ENCODE measurements at places on chromosomes 12 and 14. TPM values are rescaled to one million over a fixed set of nuclear protein-coding genes. Genes with fewer than 3 reads are reported as not detected.
A peak's percentile ranks its signal among the peaks of the same experiment; 100 is the strongest.

GRCh38 chr14:95515080-95515489, 1.4 kb downstream of the SYNE3 start:
- no peak for DNase-seq

DNA sequence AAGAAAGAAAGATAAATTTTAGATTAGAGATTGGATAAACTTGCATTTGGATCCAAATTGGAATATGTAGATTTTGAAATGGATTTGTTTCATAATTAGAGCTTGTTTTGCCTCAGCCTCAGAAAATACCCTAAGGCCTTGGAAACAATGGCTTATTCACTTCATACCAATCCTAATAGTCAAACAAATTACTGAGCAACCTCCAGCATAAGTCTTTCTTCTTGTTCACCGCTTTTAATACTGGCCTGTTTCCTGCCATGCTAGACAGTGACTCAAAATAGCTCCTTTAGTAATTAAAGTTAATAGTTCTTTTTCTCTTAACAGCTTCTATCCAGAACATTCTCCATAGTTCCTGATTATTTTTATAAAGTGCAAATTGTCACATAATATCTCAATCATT, 110.9 kb upstream of the DNM1L start:
- peak; percentile 98 for DNase-seq

- no peak for DNase-seq
Observed at GRCh38 chr14:88198446-88198845, 124.6 kb downstream of the KCNK10 start.

- DNase-seq, result peak; percentile 68
Observed at GRCh38 chr12:95114766-95115405, 41.5 kb upstream of the NR2C1 start.

- DNase-seq, result no peak
Observed at GRCh38 chr14:105307052-105307727, 6.4 kb upstream of the BRF1 start.

DNA sequence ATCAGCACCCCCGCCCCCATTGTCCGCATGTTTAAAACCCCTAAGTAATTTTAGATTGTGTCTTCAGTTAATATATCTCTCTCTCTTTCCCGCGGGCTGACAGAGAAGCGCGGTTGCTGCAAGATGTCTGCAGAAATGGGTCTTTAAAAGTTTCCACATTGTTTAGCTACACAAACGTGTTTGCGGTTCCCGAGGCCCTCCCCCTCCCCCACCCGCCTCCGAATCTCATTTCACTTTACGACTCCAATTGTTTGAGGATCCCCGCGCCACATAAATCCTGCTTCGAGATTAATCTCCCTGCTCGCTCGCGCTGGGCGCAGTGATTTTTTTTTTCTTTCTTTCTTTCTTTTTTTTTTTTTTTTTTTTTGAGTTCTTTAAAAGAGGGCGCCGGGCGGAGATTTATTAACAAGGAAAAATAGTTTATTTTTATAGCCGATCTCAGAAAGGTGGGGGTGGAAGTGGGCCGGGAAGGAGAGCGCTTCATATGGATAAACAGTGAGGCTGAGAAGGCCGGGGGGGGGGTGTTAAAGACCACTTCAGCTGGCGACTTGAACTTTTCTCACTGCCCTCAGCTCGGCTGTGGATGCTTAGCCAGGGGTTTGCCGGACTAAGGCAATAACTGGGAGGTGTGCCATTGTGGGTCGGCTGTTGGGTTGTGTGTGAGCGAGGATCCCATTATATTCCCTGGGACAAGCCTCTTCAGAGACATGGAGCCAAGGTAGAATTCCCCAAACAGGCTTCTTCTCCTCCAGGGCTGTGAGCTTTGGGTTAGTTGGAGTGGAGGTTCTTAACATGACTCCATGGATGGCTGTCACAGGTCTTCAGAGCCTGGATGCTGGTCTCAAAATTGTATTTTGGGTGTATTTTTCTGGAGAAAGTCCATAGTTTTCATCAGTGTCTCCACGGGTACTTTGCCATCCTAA, 39.7 kb upstream of the TBX5 start:
- no peak for DNase-seq

DNA sequence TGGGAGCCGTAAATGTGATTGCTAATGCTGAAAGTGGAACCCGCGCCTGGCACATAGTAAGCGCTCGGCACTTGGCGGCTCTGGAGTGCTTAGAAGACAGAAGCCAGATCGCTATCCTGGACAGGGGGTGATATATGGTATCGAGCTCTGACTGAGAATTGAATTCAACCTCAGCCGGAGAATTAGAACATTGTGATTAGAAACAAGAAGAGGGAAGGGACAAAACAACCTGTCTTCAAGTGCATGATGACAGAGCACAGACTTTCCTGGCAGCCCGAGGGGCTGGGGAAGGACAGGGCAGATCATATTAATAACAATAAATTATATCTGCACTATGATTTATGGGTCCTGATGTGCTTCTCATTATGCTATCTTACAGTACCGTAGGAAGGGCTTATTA, 66.9 kb upstream of the TBX3 start:
- no peak for DNase-seq

GRCh38 chr14:73763396-73763795, 49.2 kb upstream of the PNMA1 start:
- no peak for DNase-seq

DNA sequence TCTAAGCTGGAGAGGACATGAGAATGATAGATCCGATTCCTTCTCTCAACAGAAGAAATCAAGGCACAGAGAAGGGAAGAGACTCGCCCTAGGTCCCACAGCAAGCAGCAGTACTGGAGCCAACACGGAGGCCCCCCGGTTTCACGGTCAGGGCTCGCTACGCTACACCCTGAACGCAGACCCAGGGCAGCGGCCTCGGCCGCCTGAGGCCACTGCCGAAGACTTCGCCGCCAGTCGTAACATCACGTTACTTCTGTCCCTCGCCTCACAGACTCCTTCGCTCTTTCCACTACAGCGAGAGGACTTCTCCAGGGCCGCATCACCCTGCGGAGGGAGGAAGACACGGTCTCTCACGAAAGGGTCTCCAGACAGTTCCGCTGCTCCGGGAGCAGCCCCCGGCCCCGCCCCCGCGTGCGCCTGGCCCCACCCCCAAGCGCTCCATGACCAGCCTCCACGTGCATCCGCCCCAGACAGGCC, 411 bp upstream of the DCAF4 start:
- DNase-seq, result no peak

- DNase-seq, result no peak
Observed at GRCh38 chr14:88276923-88277596, 46.0 kb downstream of the KCNK10 start.

- no peak for DNase-seq
Observed at GRCh38 chr12:80184926-80185325, 85.6 kb downstream of the OTOGL start.

- DNase-seq, result no peak
Observed at GRCh38 chr12:117907108-117907689, 61.6 kb downstream of the KSR2 start.

DNA sequence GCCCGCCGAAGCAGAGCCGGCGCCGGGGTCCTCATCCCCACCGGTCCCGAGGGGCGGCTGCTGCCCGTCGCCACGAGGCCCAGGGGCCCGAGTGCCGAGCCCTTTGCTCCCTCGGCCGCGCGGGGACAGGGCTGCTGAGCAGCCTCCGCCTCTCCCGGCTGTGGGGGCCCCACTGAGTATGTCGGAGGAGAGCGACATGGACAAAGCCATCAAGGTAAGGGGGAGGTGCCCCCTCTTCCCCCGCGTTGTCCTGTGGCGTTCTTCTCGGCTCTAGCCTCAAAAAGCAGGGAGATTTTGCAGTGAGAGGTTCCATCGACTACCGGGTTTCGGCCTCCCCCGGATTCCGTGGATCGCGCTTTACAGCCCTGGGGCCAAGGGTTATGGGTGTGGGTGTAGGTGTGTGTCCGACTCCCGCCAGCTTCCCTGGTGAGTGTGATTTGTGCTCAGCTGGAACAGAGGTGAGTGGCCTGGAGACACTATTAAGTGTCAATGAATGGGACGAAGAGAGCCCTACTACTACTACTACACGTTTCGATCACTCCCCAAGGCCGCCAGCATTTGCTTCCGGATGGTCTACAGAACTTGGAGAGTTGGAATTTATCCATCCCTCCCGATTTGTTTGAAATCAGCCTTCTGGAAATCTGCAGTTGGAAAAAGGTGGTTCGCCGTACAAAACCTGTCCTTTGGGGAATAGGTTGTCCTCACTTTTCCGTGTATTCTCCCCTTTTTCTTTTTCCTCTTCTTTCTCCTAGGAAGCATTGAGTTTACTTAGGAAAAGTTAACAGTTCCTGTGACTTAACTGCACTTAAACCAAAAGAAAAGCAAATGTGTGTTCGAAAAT, 748 bp downstream of the MAPKAPK5 start:
- DNase-seq, result peak; percentile 14

DNA sequence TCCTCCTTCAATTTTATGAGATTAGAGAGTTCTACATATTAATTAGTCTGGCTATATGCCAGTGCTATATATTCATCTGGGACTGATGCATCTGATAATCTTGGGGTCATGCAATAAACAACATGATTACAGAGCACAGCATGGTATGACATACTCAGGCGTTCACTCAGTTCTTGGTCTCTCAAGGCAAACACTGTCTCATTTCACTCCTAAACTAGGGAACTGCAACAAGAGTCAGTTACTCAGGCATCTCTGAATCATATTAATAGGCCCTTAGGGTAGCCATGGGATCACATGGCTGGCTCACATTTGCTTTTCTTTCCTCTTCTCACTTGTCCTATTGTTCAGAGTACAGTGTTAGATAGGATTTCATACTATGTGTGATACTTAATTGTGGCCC, 91.8 kb upstream of the TMEM260 start:
- DNase-seq, result peak; percentile 69

DNA sequence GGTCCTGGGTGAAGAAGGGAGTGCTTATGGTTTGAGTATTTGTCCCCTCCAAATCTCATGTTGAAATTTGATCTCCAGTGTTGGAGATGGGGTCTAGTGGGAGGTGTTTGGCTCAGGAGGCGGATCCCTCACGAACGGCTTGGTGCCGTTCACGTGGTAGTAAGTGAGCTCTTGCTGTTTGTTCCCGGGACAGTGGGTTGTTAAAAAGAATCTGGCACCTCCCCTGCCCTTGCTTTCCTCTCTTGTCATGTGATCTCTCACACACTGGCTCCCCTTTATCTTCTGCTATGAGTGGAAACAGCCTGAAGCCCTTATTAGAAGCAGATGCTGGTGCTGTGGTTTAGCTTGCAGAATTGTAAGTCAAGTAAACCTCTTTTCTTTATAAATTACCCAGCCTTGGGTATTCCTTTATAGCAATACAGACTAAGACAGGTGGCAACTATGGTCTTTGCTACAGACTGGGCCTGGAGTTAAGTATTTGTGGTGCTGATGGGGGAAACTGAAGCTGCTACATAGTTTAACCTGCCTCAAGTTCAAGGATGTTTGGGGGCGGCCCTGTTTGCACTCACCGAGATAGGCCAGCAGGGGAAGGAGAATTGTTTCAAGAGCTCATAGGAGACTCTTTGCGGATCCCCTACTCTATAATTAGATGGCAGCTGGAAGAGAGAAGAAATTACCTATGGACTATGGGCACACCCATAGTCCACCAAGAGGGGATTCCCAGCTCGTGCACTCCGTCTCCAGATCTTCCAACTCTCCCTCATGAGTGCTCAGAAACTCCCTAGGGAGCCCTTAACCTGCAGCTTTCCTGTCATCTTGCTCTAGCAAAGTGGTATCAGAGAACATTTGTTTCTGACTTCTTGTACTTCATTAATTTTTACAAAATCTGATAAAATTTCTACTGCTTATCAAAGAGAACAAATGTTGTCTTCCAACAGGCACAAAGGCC, 164.6 kb downstream of the SLC15A5 start:
- DNase-seq, result no peak

GRCh38 chr14:42475289-42475688, 868.6 kb downstream of the LRFN5 start:
- DNase-seq, result no peak

GRCh38 chr14:61269321-61270083, 11.6 kb downstream of the TMEM30B start:
- peak; percentile 69 for DNase-seq

DNA sequence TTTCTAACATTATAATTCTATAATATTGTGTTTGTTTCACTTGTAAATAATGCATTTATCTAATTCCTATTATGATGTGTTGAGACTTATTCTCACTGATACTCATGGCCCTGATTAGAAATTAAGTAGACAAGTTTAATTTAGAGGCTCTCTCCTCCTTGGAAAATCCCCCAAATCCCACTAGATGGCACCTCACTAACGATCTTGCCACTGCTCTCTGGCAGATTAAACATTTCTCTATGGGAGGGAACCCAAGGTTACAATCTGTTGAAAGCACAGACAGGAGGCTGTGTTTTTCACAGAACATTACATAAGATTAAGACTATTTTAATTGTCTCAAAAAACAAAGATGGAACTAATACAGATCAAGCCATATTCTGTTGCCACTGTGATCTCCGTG, 318.7 kb downstream of the LRFN5 start:
- no peak for DNase-seq

DNA sequence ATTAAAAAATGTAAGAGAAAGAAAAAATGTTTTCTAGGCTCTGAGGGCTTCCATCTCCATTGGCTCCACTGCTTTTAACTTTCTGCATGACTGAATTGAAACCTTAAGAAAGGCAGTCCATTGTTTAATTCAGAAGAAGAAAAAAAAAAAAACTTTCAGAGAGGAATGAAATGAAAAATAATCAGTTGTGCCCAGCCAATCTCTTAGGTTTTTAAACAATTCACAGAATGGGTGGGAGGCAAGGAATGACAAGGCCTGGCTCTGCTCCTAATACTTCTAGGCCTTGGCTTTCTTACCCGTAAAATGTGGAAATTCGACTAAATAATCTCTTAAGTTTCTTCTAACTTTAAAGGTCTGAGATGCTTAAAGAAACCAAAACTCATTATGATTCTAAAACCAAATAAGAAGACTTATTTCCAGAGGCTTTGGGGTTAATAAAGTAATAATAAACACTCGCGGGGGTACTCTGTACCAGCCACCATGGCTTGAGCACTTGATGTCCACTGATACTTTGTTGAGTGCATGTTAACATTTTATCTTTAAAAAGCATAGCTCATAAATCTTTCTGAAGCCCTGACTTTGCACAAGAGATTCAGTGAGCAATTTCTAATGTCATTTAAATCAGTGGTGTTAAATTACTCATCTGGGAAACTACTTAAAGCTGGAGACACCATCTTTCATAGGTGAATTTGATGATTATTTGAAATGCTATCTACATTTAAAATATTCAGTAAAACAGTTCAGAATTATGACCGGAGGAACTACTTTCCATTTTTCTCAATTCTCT, 49.6 kb downstream of the STON2 start:
- peak; percentile 26 for DNase-seq

Gene KRT78
- total RNA-seq, result not detected

Gene KIAA0586
- total RNA-seq, result 21.1 TPM

Gene TAS2R13
- not detected for total RNA-seq

Gene TMTC1
- 0.52 TPM for total RNA-seq

Gene ARHGEF40
- total RNA-seq, result 64.4 TPM

Gene SIX4
- total RNA-seq, result 11.3 TPM

Gene PIK3C2G
- total RNA-seq, result not detected

Gene MMP14
- 180 TPM for total RNA-seq

Gene RNF212B
- 0.35 TPM for total RNA-seq

Data from renal cortical epithelial cell (primary cell).